Left renal cortex interstitium (tissue), 4 donors: ENCODE measurements at places on chromosomes 1 and 21.

DNA sequence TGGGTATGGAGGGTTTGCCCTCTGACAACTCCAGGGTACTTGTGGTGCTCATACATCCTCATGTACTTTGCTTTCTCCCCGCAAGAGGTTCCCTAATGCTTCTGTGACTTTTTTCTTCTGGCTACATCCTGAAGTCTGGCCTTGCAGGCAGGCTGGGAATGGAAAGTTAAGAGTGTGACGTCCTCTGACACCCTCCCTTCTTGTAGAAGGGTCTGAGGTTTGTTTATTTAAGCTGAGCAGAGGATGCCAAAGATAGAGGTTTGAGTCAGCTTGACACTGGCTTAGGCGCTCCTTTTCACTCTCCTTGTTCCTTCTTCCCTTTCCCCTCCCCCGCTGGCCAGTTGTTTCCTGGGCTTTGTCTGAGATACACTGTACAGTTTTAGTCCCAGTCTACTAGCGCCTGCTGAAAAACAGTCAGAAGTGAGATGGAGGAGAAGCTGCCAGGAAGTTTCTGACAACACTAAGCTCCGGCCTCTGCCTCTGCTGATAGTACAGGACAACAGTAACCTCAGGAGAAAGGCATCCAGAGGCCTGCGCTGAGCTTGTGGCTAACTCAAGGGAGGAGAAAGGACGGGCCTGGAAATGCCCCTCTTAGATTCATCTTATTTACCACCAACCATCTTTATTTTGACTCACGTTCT, at the start of gene MACF1:
TSS of gene MACF1 (plus strand) at position 255 of the 641 bp plus-strand sequence. CDS start at position 583, 328 bp downstream.
- no peak for DNase-seq

GRCh38 chr1:64320007-64320406, 116.6 kb downstream of the UBE2U start:
- no peak for DNase-seq

DNA sequence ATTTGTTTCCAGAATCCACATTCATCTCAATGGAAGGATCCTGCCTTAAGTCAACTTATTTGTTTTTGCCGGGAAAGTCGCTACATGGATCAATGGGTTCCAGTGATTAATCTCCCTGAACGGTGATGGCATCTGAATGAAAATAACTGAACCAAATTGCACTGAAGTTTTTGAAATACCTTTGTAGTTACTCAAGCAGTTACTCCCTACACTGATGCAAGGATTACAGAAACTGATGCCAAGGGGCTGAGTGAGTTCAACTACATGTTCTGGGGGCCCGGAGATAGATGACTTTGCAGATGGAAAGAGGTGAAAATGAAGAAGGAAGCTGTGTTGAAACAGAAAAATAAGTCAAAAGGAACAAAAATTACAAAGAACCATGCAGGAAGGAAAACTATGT, 2.6 kb downstream of the GADD45A start:
- DNase-seq = no peak

DNA sequence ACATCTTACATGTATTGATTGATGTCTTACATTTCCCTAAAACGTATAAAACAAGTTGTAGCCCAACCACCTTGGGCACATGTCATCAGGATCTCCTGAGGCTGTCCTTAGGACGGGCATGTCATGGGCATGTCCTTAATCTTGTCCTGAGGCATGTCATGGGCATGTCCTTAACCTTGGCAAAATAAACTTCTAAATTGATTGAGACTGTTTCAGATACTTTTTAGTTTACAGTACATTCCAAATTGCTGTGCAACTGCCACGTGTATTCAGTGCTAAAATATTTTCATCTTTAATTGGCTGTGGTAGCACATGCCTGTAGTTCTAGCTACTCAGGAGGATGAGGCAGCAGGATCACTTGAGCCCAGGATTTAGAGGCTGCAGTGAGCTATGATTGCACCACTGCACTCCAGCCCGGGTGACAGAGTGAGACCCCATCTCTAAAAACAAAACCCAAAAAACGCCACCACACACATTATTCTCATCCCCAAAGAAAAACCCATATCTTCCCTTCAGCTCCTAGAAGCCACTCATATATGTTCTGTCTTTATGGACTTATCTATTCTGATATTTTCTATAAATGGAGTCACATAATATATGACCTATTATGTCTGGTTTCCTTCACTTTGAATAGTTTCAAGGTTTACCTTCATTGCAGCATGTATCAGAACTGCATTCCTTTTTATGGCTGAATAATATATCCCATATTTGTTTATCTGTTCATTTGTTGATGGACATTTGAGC, 96.0 kb upstream of the BTG3 start:
- DNase-seq = no peak

DNA sequence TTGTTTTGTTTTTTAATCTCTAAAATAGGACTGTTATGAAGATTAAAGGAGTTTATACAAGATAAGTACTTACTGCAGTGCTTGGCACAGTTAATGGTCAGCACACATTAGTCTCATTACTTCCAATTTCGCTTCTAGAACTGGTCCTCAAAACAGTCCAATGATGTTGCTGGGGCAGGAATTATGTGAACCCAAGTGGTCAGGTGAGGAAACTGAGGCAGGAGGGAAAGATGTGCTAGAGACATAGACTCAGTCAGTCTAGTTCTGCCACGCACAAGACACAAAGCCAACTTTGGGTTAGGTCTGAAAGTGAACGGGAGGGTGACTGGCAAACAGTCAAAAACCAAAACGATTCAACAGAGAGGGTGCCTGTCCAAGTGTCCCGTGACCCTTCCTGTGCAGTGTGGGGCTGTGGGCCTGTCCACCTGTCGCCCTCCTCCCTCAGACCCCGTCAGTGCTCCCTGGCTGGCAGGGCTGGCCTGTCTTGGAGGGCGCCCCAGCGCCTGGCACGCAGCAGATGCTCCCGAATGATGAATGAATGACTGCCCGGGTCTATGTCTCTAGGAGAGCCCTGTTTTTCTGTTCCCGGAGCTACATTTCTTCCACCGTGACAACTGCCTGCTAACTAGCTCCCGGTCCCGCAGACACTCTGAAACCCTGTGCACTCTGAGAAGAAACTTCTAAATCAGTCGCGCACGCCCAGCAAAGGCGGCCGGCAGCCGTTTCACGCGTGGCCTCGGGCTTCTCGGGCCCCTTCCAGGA, 2.4 kb downstream of the LRP8 start:
- DNase-seq = no peak

DNA sequence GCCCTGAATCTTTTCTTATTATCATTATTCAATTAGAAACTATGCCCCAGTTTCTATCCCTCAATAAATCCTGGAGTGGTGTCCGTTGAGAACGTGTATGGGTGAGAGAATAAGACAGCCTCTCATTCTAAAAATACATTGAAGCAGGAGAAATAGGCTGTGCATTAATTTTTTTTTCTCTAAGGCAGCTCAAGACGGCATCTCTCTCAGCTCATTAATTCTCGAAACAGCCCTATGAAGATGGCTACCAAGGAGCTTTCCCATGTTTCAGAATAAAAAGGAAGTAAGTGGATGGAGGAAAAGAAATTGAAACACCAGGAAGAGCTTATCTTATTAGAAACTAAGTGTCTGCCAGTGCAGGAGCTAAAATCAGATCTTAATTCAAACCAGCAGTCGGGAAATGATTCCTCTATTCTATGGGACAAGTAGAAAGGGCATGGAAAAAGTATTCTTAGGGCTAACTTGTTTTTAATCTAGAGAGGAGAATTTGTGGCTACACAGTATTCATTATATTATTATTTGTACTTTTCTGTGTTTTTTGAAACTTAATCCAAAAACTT, 347.1 kb upstream of the PLD5 start:
- DNase-seq = no peak

GRCh38 chr1:115432061-115432460, 94.0 kb upstream of the NGF start:
- no peak for DNase-seq

- DNase-seq = no peak
These were observed 27.0 kb downstream of the SIM2 start for GRCh38 chr21:36725793-36726386.

- no peak for DNase-seq
These were observed 130.6 kb downstream of the PLPP3 start for GRCh38 chr1:56448529-56449300.

DNA sequence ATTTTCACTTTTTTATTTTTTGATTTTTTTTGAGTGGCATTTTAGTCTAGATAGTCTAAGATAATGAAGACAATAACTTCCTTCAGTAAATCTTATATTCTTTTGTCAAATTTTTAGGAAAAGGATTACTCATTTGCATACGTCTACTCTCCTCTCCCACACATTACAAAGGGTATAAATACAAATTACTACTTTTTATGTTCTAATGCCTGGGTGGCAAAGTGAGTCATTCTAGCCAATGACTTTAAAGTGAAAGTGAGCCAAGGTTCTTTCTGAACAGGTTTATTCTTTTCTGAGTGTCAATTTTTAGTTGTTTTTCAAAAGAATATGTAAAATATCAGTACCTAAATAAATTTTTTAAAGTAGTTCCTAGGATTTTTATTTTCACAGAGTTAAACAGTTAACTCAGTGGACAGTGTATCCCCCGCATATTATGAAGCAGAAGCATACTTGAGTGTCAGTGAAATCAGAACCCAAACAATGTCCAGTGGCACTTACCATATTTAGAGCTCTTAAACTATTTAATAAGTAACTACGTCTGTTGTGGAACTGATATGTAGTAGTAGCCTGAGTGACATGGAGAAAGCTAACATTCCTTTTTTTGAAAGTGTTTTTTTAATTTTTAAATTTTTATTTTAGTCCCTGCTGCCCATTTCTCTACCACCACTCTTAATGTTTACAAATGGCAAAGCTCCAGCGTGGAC, 141.7 kb downstream of the PHTF1 start:
- no peak for DNase-seq

- DNase-seq = no peak
These were observed 46.9 kb downstream of the FMO3 start for GRCh38 chr1:171137580-171137979.

DNA sequence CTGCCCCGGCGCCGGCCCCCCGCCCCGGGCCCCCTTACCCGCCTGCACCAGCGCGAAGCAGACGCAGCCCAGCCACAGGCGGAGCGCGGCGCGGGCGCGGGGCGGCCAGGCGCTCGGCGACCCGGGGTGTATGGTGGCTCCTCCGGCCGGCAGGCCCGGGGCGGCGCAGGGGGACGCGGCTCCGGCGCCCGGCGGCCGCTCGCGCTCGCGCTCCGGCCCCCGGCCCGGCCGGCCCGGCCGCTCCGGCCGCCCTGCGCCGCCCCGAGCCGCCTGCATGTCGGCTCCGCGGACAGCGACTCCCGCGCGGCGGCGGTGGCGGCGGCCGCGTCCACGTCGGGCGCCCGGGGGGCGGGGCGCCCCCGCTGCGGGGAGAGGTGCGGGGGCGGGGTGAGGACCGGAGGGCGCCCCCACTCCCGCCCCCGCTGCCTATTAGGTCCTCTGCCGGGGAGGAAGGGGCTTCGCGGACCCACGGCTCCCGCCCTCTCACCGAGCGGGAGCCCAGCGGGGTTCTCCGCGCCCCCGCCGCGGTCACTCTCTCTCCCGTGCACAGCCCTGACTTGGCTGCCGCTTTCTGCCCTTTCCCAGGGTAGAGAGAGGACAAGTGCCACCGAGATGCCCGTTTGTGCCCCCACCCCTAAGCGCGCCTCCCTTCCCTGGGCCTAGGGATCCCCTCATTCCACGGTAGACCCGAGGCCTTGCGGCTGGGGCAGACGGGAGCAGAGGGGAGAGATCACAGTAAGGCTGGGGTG, at the start of gene FNDC5:
TSS of gene FNDC5 (minus strand) at position 298 of the 749 bp plus-strand sequence.
- DNase-seq = no peak

- DNase-seq = no peak
These were observed 204.0 kb upstream of the NFIA start for GRCh38 chr1:60878323-60878722.

DNA sequence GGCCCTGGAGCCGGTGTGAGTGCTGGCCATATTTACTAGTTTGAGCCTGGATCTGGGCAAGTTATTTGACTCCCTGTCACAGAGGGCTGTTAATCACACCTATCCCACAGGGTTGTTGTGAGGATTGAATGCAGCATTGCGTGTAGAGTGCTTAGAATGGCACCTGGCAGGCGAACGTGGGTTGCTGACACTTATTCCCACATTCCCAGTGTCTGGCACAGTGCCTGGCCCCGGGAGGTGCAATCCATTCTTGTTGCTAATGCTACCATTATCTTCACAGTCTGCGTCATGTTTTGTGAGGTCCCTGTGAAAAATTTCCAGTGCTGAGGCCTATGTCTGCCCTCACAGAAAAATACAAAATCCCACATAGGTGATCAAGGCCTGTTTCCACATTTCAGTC, 66.1 kb downstream of the CD2 start:
- no peak for DNase-seq

GRCh38 chr1:87148661-87149060, 180.0 kb upstream of the LMO4 start:
- DNase-seq = no peak

- DNase-seq = no peak
These were observed 3.8 kb upstream of the ZBTB21 start for GRCh38 chr21:42013931-42014330.

- no peak for DNase-seq
These were observed 55.6 kb downstream of the SUCO start for GRCh38 chr1:172588296-172589291.

DNA sequence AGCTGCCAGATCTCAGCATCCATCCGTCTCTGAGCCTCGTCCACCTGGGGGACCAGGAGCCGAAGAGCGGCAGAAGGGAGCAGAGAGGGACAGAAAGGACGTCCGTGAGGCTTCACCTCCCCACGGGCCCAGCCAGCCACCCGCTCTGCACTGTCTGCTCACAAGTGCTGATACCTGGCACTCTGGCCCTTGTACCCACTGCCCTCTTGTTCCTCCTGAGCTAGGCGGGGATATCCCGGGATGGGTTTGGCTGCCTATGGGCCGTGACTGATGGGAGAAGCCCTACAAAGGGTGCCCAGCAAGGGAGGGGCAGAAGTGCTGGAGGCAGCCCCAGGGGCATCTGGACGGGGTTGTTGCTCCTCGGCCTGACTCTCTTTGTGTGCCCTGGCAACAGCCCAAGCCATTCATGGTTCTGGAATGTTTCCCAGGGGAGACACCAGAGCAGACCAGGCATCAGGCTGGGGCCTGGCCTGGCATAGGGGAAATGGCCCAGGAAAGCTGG, 57.6 kb downstream of the LDLRAD2 start:
- DNase-seq = no peak

DNA sequence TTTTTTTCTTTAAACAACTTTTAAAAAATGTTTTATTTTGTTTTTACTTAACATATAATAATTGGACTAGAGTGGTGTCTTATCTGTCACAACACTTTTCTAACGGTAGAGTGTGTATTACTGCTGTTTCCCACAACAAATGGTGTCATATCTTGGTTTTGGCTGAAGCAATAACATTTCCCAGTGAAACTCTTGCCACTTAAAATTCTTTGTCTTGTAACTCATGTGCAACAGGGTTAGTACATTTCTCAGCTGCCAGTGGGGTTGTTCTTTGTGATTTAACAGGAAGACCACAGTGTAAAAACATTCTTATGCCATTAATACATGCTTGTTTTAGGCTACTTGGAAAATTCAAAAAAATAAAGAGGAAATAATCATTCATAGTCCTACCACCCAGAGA, 43.5 kb downstream of the ALPL start:
- no peak for DNase-seq

DNA sequence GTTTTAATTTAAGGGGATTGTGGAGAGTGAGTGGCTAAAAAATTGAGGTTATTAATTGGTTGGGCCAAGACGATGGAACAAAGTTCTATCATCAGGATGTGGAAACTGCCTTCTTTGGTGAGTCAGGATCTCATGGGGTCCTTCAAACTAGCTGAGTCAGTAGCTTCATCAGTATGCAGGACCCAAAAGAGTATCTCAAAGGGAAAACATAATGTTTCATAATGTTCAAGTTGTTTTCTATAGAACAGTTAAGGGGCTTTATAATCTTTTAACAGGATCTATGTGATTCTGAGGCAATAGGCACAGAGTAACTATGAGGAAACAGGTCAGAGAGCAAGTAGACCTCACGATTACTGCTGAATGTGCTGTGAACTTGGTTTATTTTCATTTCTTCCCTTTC, 3.2 kb upstream of the OLFML2B start:
- DNase-seq = no peak
